Body of pancreas (tissue), 4 donors: ENCODE measurements at places on chromosomes 6 and 20. TPM values are rescaled to one million over a fixed set of nuclear protein-coding genes. Genes with fewer than 3 reads are reported as not detected.

- no peak for DNase-seq
Measured at GRCh38 chr20:30594112-30594511, 663.4 kb upstream of the DEFB115 start.

DNA sequence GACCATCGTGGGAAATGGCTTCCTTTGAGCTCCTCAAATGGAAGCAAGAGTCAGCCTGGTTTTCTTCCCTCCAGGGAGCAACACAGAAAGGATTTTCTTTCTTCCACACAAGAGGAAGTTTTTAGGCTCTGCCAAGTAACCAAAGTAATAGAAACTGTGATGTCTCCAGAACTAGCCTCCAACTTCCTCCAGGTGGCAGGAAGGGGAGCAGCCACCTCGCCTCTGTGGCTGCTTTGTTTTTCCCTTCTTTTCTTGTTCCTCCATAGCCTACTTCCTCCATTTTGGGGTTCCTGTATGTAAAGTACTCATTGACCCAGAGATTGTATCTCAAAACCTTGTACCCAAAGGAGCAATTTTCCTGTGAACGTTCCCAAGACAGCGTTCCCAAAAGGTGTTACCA lies 32.7 kb upstream of the CCR6 start:
- no peak for DNase-seq

Gene DSP
- 127 TPM for total RNA-seq

Gene FHL5
- total RNA-seq, result 4.9 TPM

Gene NR2E1
- total RNA-seq, result not detected

DNA sequence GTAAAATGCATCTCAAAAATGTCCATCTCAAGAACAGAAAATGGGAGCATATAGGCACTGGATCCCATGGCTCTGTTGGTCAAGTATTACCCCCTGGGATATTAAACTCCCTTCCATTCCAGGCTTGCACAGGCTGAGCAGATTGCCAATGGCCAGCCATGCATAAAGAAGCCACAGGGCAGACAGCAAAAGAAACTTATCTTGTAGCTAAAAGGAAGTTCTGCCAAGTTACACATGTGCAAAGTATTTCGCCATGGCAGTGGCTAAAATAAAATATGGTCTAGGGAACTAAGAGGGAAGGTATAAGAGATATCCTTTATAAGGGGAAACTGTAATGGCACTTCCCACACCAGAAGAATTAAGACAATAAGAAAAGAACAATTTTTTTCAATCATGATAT lies 415.6 kb upstream of the BTBD3 start:
- no peak for DNase-seq

- DNase-seq, result no peak
Measured at GRCh38 chr6:155472886-155473285, 17.2 kb upstream of the NOX3 start.

DNA sequence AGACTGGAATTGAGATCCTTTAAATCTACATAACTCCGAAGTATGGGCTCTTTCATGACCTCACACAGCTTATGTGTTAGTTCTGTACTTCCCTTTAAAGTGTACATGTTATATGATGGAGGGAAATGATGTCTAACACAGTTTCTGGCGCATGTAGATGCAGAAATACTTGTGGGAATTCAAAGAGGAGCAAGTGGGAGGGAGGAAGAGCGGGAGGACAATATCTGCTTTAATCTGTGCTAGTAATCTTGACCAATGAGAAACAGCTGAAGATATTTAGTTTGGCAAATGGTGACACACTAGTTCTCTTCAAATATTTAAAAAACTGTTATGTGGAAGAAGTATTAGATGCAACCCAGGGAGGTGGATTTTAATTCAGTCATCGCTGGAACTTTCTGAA lies 62.9 kb upstream of the PLEKHG1 start:
- no peak for DNase-seq

DNA sequence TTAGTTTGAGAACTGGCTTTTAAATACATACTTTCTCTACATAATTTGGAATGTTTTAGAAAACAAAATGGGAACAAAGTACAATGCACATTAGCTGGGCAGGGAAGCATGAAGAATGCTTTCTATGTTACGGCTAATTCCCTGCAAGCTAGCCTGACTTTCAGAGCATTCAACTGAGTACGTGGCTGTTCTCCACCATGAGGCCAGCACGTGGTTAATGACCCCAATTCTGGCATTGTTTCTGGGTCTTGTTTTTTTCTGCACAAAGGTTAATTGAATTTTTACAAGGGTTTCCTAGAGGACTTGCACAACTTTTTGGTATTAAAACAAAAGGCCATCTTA lies 208.6 kb upstream of the AGPAT4 start:
- DNase-seq, result no peak

DNA sequence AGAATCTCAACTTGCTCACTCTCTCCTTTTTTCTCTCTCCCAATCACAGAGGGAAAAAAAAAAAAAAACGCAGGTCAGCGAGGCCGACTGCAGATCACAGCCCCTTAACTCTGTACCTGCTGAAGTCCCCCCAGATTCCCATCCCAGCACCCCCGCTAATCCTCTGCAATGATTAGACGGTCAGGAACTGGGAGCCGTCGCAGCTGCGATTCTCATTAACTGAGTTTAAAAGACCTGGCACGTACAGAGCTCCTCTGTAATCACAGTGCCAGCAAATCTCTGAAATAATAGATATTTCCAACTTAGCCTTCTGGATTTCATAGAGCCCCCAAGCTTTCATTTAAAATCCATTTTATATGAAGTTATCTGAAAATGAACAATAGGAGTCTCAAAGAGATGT lies 84.4 kb downstream of the ANKRD60 start:
- DNase-seq, result no peak

Gene UBE2C
- total RNA-seq, result not detected

DNA sequence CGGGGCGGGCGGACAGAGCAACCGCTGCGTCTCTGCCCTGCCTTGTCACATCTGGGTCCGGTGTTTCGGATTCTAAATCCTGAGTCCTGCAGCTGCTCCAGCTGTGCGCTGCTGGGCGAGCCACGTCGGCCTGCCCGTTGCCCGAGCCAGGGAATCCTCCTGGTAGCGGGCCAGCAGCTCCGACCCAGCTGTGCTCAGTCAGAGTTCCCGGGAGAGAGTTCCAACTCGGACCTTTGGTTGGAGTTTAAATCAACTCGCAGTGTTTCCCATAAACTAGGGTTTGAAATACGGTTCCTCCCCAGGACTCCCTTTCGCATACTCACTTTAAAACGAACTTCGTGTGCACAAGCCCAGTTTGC lies 315 bp upstream of the PDE10A start:
- DNase-seq, result peak; percentile 33

DNA sequence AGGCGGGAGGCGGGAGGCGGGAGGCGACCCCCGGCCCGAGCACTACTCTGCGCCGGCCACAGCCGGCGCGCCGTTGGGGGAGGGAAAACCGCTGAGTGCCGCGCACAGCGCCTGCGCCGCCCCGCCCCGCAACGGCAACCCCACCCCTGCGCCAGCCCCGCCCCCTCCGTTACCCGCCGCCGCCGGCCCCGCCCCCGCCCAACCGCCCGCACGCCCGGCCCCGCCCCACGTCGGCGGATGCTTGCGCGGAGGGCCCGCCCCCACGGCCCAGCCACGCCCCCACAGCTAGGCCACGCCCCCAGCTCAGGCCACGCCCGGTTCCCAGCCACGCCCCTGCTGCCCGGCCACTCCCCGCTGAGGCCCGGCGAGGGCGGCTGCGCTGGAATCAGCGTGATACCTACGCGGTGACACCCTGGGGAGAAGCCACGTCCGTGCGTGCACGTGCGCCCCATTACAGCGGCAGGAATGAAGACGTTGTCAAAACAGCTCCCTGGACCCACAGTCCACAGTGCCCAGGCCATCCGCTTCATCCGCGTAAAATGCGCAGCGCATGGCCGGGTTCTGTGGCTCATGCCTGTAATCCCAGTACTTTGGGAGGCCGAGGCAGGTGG lies at the start of gene TCFL5:
Gene TCFL5 (minus strand): TSS at position 97 of the 611 bp plus-strand sequence. CDS start 152 bp downstream, outside the sequence.
- DNase-seq, result peak; percentile 88

DNA sequence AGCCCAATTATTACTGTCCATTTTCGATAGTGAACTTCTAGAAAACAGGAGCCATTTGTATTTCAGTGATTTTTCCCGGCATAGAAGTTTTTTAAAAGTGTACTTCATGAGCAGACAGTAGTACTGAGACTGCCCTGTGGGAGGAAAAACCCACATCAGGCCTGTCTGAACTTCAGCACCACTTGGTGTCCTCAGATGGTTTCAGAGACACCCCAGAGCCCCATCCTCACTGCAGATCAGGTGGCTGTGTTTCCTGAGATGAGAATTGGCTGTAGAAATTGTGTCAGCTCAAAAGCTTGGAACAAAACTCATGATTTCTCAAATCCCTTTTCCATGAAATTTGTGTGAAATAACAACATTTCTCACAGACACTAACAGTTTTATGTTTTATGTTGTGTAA lies 110.0 kb upstream of the RIN2 start:
- DNase-seq, result no peak

- no peak for DNase-seq
Measured at GRCh38 chr6:6405031-6405430, 84.6 kb upstream of the F13A1 start.

Gene UNC5CL
- 30.3 TPM for total RNA-seq

Gene RBPJL
- total RNA-seq, result 306 TPM

- no peak for DNase-seq
Measured at GRCh38 chr6:27062755-27063154, 184.7 kb upstream of the PRSS16 start.

GRCh38 chr6:28005152-28005890 lies 48.3 kb downstream of the OR2B6 start:
- no peak for DNase-seq

Gene BLTP3A
- total RNA-seq, result 12.9 TPM

- DNase-seq, result no peak
Measured at GRCh38 chr6:36934901-36935300, 19.6 kb upstream of the PI16 start.

DNA sequence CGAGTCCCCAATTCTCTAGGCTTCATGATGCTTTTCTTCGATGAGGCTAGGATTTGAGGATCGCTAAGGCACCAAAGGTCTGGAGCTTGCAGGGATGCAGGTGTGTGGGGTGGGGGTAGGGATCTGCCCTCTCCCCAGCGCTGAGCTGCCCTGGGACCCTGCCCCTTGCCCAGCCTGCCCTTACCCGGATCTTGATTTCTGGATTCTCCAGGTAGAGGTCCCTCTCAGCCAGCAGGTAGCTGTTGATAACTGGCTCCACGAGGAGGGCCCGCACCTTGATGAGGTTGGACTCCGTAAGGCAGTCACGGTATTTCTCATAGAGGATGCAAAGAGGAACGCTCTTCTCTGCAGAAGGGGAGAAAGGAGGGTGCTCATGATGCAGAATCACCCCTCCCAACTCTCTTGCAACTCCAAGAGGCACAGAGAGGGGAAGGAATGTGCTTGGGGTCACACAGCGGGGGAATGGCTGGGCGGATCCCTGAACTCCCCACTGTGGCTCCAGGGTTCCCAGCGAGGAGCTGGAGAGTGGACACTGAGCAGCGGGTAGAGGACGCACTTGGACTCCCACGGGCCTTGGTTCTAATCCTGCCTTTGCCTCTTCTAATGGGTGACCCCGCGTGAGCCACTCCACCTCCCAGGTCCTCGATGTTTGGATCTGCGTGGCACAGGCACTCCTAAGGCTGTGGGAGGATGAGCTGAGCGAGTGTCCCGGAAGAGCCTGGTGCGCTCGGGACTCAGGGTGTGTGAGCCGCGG lies 32.7 kb downstream of the TGM2 start:
- no peak for DNase-seq

DNA sequence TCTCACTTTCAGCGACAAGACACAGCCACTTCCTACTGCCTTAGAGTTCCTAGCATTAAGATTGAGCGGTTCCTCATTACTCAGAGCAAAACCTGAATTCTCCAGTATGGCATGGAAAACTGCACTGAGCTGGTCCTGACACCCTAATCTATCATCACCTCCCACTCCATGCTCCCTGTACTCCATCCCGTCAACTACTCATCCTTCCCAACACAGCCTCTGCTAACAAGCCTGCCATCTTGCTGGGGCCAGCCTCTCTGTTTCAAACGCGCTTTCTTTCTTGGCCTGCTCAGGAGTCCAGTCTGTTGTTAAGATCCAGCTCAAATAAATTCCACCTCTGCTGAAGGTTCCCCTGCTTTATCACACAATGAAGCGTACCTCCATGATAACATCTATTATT lies 12.0 kb downstream of the PRKN start:
- no peak for DNase-seq

- no peak for DNase-seq
Measured at GRCh38 chr20:45303586-45304463, 2.8 kb upstream of the RBPJL start.

Gene MYB
- total RNA-seq, result not detected

GRCh38 chr20:36628076-36628475 lies 17.9 kb downstream of the SLA2 start:
- no peak for DNase-seq

GRCh38 chr6:4271761-4272470 lies 136.5 kb upstream of the ECI2 start:
- DNase-seq, result no peak

Gene RAB44
- total RNA-seq, result 0.26 TPM

DNA sequence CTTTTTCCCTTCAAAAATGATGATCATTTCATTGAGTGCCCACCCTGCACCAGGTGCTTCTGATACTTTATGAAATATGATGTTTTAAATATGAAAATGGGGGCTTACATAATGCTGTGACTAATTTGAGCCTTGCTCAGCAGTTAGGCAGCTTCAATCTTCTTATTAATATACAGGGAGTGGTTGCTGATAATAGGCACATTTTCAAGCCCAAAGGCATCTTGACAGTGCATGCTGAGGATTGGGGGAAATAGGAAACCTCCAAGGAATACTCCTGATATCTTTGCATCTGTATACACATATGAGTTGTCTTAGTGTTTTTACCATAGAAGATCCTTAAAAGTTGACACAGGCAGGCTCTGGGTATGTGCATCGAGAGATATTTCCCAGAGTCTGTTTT lies 262.3 kb upstream of the SASH1 start:
- DNase-seq, result no peak

- no peak for DNase-seq
Measured at GRCh38 chr6:46985943-46986342, 56.2 kb downstream of the ADGRF1 start.

GRCh38 chr6:145099713-145100112 lies 635.6 kb downstream of the EPM2A start:
- DNase-seq, result no peak

- no peak for DNase-seq
Measured at GRCh38 chr6:54266400-54266923, 41.8 kb upstream of the TINAG start.

GRCh38 chr6:89792881-89793280 lies 26.7 kb downstream of the MDN1 start:
- no peak for DNase-seq

DNA sequence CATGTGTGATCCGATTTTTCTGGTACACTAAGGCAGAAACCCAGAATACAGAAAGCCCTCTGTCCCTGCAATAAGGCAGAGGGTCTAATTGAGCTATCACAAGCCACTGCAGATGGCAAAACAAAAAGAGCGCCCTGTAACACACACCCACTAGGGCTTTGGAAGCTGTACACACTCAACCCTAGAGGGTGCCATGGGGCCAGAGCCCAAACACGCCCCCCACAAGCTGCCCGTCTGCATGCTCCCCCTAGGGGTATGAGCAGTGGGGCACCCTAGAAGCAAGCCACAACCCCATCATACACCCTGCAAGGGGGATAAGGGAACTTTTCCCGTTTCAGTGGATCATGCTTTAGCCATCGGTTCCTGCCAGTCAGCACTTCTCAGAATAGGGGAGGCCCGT lies 62.2 kb upstream of the PDE10A start:
- no peak for DNase-seq

Gene TMC2
- total RNA-seq, result 0.26 TPM
